Natural killer cell (primary cell): ENCODE measurements at places on chromosomes 2 and 18. TPM values are rescaled to one million over a fixed set of nuclear protein-coding genes. Genes with fewer than 3 reads are reported as not detected.

Gene MOCOS
- 0.16 TPM for total RNA-seq

DNA sequence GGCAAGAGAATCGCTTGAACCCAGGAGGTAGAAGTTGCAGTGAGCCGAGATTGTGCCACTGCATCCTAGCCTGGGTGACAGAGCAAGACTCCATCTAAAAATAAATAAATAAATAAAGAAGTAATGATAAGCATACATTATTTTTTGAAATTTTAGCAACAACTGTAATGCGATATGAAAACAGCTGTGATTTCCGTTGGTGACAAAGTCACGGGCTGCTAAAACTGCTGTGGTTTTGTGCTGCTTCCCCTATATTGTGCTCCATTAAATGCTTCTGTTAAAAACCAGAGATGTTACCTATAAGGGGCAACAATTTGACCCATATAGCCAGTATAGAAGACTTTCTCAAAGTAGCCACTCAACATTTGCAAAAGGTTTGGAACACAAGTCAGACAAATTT lies 8.3 kb downstream of the TRIM54 start:
- H3K27ac ChIP-seq: no peak overlapping the region
- H3K36me3 ChIP-seq: no peaks in the 10 kb centered on the region
- peaks cover 6% of the 10 kb centered on the region for H3K4me1 ChIP-seq
- no peaks in the 10 kb centered on the region for H3K27me3 ChIP-seq
- no peak for DNase-seq

GRCh38 chr2:63755965-63756364 lies 85.7 kb upstream of the UGP2 start:
- no peaks in the 10 kb centered on the region for H3K4me1 ChIP-seq
- H3K27me3 ChIP-seq: no peaks in the 10 kb centered on the region
- H3K27ac ChIP-seq: no peak overlapping the region
- no peak overlapping the region for H3K4me3 ChIP-seq
- DNase-seq: no peak

- peaks cover 4% of the 10 kb centered on the region for H3K4me1 ChIP-seq
- H3K27ac ChIP-seq: no peak overlapping the region
- H3K4me3 ChIP-seq: no peak overlapping the region
- H3K36me3 ChIP-seq: peaks cover 5% of the 10 kb centered on the region
- no peaks in the 10 kb centered on the region for H3K27me3 ChIP-seq
These were observed 5.3 kb upstream of the FLACC1 start for GRCh38 chr2:201362396-201362795.

Gene PSMA8
- total RNA-seq: not detected

GRCh38 chr2:33023728-33024500 lies 77.2 kb downstream of the LTBP1 start:
- no peak for DNase-seq
- H3K27ac ChIP-seq: no peak overlapping the region
- no peaks in the 10 kb centered on the region for H3K27me3 ChIP-seq
- H3K4me1 ChIP-seq: no peaks in the 10 kb centered on the region
- H3K36me3 ChIP-seq: no peaks in the 10 kb centered on the region

DNA sequence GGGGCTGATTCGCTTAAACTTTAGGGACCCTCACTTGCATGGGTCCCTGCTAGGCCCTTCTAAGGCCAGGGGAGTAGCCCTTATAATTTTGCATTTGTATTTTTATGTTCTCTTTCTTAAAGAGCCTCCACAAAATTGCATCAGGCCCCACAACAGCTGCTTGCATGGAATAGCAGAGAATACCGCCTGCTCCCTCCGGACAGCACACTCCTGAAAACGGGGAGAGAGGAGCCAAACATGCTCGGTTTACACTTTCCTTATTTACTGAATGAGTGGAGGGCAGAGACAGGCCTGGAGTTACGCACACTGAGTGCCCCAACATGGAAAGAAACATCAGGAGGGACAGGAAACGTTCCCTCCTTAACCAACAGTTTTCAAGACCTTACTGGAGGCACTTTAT lies 132.2 kb downstream of the ANTXR1 start:
- no peak for DNase-seq
- H3K4me3 ChIP-seq: no peak overlapping the region
- H3K27ac ChIP-seq: no peak overlapping the region
- H3K4me1 ChIP-seq: no peaks in the 10 kb centered on the region

Gene MC2R
- total RNA-seq: not detected

Gene SETBP1
- total RNA-seq: 46.6 TPM

Gene FAM110C
- 8.5 TPM for total RNA-seq

- H3K4me3 ChIP-seq: no peak overlapping the region
- H3K27ac ChIP-seq: no peak overlapping the region
These were observed 118.8 kb downstream of the CTIF start for GRCh38 chr18:48657447-48658120.

DNA sequence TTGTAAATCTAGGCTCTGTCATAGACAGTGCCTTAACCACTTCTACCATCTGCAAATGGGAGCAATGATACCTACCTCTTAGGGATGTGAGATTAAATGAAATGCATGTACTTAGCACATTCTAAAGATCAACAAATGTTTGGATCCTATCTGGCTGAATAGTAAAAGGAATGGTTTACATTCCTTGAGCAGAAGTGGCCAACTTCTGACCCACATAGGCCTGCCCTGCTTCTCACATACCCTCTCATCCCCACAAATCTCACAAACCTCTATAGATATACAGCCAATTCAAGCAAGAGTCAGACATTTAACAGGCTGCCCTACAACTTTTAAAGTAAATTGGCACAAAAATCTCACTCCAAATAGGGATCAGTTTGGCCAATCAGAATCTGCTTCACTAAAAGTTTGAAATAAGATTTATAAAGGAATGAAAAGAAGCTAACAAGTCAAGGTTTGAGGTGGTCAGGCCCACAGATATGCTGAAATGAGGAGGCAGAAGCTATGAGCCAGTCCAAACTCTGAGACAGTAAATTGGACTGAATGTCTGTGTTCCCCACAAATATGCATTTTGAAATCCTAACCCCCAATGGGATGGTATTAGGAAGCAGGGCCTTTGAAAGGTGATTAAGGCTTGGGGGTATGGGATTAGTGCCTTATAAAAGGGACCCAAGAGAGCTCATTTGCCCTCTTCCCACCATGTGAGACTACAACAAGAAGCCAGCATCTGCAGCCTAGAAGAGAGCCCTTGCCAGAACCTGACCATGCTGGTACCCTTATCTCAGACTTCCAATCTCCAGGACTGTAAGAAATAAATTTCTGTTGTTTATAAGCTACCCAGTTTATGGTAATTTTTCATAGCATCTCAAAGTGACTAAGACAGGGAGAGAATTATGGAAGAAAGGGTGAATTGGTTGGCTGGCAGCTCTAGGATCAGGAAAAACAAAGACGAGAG lies 227.8 kb upstream of the RBMS1 start:
- no peaks in the 10 kb centered on the region for H3K36me3 ChIP-seq
- no peak for DNase-seq
- no peaks in the 10 kb centered on the region for H3K27me3 ChIP-seq
- H3K4me1 ChIP-seq: no peaks in the 10 kb centered on the region
- no peak overlapping the region for H3K4me3 ChIP-seq
- H3K27ac ChIP-seq: no peak overlapping the region

Gene IL36A
- total RNA-seq: not detected

DNA sequence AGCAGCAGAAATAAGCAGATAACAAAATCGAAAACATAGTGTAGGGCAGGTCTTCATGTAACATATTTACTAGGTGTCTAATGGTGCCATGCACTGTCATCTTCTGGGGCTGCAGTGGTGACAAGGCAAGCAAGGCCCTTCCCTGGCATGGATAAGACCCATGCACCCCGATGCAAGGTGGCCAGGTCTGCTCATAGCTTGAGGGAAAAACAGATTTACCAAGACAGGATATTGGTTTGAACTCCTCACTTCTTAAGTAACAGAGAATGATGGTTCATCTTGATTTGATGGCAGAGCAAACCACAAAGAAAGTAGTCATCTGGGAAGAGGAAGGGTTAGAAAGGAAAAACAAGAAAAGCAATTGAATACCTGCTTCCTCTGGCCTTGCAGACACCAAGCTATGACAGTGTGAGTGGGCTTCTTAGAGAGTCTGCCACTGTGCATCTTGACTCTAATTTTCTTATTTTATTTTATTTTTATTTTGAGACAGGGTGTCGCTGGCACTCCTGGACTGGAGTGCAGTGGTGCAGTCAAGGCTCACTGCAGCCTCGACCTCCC lies 35.8 kb upstream of the EML6 start:
- no peaks in the 10 kb centered on the region for H3K27me3 ChIP-seq
- H3K4me1 ChIP-seq: no peaks in the 10 kb centered on the region
- H3K27ac ChIP-seq: no peak overlapping the region
- H3K4me3 ChIP-seq: no peak overlapping the region
- no peak for DNase-seq

- no peak overlapping the region for H3K4me3 ChIP-seq
- H3K4me1 ChIP-seq: peaks cover 4% of the 10 kb centered on the region
- no peaks in the 10 kb centered on the region for H3K36me3 ChIP-seq
These were observed 32.8 kb downstream of the TMEM163 start for GRCh38 chr2:134685967-134686366.

Gene NOL4
- total RNA-seq: not detected

- H3K4me3 ChIP-seq: peak overlapping the region; percentile 32
- peak overlapping the region; percentile 83 for H3K27ac ChIP-seq
- DNase-seq: peak; percentile 72
- H3K4me1 ChIP-seq: peaks cover 5% of the 10 kb centered on the region
- no peaks in the 10 kb centered on the region for H3K36me3 ChIP-seq
These were observed 14.5 kb upstream of the ZBTB14 start for GRCh38 chr18:5309888-5310470.

Gene OTOF
- total RNA-seq: 3.7 TPM

Gene SRD5A2
- total RNA-seq: not detected

Gene HOXD12
- not detected for total RNA-seq

DNA sequence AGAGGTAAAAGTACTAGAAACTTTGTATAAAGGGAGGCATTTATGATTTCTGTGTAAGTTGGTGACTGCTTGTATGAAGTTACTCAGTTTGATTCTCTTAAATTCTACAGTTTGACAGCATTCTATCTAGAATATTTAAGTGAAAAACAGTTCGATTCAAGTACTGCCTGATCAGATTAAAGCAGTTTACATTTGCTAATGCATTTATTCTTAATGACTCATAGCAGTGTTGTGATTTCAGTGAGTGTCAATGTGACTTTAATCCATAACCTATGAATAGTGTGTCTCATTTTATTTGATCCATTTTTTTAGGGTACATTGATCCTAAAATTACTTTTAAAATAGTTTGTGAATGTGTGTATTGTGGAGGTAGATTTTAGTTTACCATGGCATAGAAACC lies 35.7 kb downstream of the WDR43 start:
- H3K36me3 ChIP-seq: peaks cover 90% of the 10 kb centered on the region
- no peak for DNase-seq
- H3K4me3 ChIP-seq: no peak overlapping the region
- no peaks in the 10 kb centered on the region for H3K4me1 ChIP-seq
- no peaks in the 10 kb centered on the region for H3K27me3 ChIP-seq

GRCh38 chr2:12704378-12704777 lies 12.4 kb upstream of the TRIB2 start:
- DNase-seq: no peak
- H3K4me3 ChIP-seq: no peak overlapping the region
- no peaks in the 10 kb centered on the region for H3K36me3 ChIP-seq
- no peaks in the 10 kb centered on the region for H3K27me3 ChIP-seq

GRCh38 chr2:224410946-224411561 lies 9.1 kb upstream of the FAM124B start:
- no peaks in the 10 kb centered on the region for H3K27me3 ChIP-seq
- DNase-seq: no peak
- H3K27ac ChIP-seq: no peak overlapping the region
- H3K4me3 ChIP-seq: no peak overlapping the region

- H3K36me3 ChIP-seq: no peaks in the 10 kb centered on the region
- H3K4me3 ChIP-seq: no peak overlapping the region
- no peak overlapping the region for H3K27ac ChIP-seq
- H3K27me3 ChIP-seq: no peaks in the 10 kb centered on the region
- no peak for DNase-seq
These were observed 61.2 kb downstream of the DCC start for GRCh38 chr18:52401236-52401635.

DNA sequence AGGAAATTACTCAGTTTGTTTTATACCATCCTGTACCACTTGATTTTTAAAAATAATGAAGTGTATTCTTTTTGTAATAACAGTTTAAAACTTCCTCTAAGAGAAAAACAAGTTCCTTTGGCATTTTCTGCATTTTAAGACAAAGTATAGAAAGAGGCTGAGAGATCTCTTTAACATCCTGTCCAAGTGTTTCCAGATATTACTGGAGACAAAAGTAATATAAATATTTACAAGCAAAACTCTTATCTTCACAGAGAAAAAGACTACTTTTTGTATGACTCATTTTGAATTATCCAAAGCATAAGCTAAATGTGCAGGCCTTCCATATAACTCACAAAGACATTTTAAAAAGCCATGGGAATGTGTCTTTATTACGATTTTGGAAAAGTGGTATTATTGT lies 221.1 kb downstream of the RDH14 start:
- no peaks in the 10 kb centered on the region for H3K4me1 ChIP-seq
- H3K4me3 ChIP-seq: no peak overlapping the region
- H3K36me3 ChIP-seq: no peaks in the 10 kb centered on the region
- H3K27me3 ChIP-seq: no peaks in the 10 kb centered on the region
- H3K27ac ChIP-seq: no peak overlapping the region

DNA sequence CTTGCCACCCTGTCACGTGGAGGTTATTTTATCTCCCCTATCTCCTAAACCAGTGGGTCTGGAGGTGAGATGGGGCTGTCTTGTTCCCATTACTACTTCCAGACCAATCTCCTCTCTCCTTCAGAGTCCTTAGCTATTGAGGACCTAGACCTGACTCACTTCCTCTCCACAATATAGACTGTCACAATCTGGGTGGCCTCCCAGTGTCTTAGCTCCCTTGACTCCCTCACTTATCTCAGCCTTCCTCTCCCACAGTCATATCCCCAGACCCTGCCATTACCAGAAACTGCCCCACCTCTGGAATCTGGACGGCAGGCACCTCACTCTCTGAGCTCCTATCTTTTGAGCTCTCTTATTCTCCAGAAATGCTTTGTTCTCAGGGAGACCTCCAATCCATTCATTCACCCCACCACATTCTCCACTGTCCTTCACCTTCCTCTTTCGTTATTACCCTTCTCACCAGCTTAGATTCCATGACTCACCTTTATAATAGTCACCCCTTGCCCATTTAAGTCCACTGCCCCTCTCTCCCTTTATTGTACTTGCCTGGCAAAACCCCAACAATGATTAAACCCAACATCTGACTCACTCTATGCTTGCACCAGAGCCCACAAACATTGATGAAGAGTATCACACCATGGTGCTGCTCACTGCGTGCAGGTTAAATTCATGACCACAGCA lies 23.3 kb upstream of the SIX3 start:
- H3K36me3 ChIP-seq: no peaks in the 10 kb centered on the region
- no peak for DNase-seq
- H3K27me3 ChIP-seq: peaks cover 6% of the 10 kb centered on the region
- H3K4me1 ChIP-seq: no peaks in the 10 kb centered on the region
- no peak overlapping the region for H3K4me3 ChIP-seq
- H3K27ac ChIP-seq: no peak overlapping the region

- H3K4me1 ChIP-seq: no peaks in the 10 kb centered on the region
- H3K27ac ChIP-seq: no peak overlapping the region
- H3K36me3 ChIP-seq: no peaks in the 10 kb centered on the region
- no peak for DNase-seq
These were observed 692.9 kb downstream of the SLC4A3 start for GRCh38 chr2:220320326-220320725.

- no peak overlapping the region for H3K4me3 ChIP-seq
- H3K27ac ChIP-seq: no peak overlapping the region
- DNase-seq: no peak
- no peaks in the 10 kb centered on the region for H3K36me3 ChIP-seq
- H3K27me3 ChIP-seq: no peaks in the 10 kb centered on the region
These were observed 573.5 kb upstream of the SETBP1 start for GRCh38 chr18:44107187-44107586.
